Head of caudate nucleus (tissue), 42 donors: ENCODE measurements at places on chromosomes 5 and 9.

DNA sequence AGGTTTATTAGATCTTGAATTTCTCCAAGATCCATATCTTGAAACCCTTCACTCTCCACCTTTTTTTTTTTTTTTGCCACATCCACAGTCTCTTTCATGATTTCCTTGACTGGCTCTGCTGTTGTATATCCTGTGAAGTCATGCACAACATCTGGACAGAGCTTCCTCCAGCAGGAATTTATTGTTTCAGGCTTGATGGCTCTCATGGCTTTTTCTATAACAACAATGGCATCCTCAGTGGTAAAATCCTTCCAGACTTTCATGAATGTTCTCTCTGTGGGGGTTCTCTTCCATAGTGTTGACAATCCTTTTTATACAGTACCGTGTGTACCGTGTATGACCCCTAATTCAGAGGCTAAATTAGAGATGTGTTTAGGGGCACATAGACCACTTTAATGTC is 24.0 kb downstream of the RANBP17 start:
- DNase-seq = no peak

GRCh38 chr5:179883163-179883562 is 24.5 kb downstream of the TBC1D9B start:
- DNase-seq = no peak

- DNase-seq = no peak
Measured at GRCh38 chr5:173962436-173962972, 26.5 kb upstream of the C5orf47 start.

DNA sequence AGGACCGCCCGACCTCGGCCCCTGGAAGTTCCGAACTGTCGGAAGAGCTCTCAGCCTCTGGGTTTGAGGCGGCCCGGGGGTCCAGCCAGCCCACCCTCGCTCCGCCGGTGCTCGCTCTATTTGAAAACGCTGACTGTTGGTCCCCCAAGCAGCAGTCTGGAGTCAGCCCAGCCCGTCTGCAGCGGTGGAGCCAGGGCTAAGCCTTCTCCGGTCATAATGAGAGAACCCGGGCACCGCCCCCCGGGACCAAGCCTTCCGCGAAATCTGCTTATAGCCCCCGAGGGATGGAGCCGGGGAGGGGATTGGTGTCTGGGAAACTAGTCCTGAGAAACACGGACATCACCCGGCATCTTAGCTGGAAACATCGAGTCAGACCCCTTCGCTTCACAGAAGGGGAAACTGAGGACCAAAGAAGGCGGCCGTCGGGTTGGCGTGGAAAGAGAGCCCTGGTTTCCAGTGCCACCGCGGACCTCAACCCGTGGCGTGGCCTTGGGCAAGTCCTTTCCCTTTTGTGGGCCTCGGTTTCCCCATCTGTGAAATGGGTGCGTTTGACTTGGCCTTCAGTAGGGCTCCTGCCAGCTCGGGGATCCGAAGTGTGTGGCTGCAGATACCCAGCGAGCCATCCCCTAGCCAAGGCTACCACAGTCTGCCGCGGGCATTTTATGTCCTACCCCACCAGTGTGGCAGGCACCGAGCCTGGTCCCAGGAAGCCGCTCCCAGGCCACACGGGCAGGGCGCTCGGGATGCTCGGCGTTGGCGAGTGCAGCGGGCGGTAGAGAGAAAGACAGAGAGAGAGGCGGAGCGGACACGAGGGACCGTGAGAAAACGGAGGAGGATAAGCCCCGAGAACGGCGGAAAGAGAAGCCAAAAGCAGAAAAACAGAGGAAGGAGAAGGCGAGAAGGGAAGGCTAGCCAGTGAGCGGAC is 857 bp downstream of the ADAM19 start:
- DNase-seq = peak; percentile 19

- DNase-seq = peak; percentile 22
Measured at GRCh38 chr5:125199968-125200865, 453.8 kb upstream of the ZNF608 start.

- DNase-seq = no peak
Measured at GRCh38 chr5:111583758-111584203, 71.4 kb upstream of the STARD4 start.
